ENCODE measurements at places on chromosomes 3 and 15.

DNA sequence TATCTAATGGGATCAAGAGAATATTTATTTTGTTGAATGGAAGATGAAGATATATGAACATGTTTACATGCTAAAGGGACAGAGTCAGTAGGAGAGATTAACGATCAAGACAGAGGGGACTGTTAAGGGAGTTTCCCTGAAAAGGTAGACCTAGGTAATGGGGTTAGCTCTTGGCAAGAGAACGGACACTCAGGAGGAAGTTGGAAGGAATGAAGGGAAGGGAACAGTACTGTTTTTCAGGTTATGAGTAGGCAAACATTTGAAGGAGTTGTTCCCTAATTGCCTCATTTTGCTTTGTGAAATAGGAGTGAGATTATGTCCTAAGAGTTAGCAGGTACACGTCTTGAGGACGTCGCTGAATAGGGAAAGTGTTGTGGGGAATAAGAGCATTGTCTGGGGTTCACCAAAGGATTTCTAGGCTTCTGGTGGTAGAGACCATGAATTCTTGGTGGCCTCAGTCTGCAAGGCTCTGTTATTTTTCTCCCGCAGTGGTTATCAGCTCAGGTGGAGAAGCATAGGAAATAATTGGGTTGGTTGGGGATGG lies 41.3 kb downstream of the PDE8A start:
- no peak for DNase-seq

DNA sequence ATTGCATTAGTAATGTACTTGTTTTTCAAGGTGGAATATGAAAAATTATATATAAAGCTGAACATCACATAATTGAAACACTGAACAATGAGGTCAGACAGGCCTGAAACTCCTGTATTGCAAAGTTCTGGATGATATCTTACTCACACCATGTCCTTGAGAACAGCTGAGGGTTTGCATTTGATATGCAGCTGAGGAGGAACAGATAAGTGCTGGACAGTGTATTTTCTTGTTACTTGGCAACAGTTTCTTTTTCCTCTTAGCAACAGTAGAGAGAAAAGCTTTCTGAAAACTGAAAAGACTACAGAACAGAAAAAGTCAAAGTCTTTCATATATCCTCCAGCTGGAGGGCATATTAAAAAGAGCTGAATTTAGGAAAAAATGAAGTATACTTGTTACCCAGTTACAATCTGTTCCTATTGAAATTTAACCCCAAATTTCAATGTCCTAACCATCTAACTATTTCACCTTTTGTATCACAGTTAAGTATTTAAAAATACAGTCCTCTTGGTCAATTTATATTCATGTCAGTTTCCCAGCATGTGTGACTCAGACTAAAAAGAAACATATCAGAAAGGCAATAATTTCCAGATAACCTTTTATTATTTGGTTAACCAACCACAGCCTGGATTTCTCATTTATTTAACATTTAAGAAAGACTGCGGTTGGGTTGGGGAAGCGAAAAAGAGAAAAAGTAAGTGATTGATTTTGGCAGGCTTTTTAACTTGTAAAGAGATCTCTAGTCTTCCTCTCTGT lies 733.0 kb upstream of the DPPA4 start:
- DNase-seq = no peak

GRCh38 chr3:73592154-73593144 lies 32.3 kb downstream of the PDZRN3 start:
- no peak for DNase-seq

DNA sequence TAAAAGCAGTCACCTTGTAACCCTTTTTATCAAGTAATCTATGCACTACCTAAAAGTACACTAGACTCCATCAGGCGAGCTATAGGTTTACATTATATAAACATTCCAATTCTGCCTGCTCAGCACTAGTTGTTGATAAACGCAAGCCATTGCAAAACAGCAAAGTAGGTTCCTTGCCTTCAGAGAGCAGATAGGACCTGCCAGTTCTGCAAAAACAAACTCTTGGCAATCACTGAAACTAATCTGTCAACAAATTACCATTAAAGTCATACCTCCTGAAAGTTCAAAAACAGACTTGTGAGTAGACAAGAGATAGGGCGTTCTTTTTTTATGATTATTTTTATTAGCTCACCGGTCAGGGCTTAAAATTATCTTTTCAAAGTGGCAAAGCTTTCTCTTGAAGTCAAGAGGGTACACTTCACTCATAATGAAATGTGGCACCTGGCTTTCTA lies 392.5 kb downstream of the FOXP1 start:
- DNase-seq = no peak

GRCh38 chr15:52408823-52409222 lies 113.2 kb upstream of the MYO5C start:
- no peak for DNase-seq

- DNase-seq = no peak
Observed at GRCh38 chr15:57485869-57486268, 105.8 kb upstream of the MYZAP start.

DNA sequence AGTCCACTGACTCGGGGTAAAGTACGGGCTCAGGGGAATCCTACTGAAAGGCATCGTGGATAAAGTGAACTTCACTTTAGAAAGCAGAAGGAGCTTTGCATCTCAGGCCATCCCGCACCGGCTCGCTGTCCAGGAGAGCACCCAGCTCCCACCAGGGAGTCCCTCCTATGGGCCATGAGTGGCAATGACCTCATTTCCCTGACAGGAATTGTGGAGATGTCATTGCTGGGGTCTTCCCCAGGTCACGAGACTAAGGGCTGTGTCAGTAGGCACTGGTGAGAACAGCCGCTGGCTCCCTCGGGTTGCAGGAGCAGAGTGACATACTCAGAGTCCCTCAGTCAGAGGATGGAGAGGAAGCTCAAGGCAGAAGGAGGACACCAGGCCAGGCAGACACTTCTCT lies 97.3 kb downstream of the XXYLT1 start:
- DNase-seq = no peak

DNA sequence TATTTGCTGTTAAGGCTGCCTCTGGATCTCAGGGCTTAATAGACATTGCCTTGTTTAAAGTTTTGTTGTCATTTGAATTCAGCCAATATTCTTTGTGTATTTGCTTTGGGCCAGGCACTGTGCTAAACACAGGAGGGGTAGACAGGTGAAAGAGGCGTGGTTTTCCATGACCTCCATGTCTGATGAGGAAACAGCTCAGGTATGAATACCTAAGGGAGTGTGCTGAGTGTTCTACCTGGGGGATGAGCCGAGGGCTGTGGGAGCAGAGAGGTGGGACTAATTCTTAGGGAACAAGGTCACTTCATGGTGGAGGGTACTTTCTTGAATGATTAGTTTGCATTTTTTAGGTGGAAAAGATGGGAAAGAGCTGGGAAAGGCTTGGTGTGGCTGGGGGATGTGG lies 108.2 kb downstream of the THSD4 start:
- DNase-seq = no peak

- no peak for DNase-seq
Observed at GRCh38 chr3:156030723-156031122, 89.7 kb upstream of the KCNAB1 start.

- no peak for DNase-seq
Observed at GRCh38 chr3:143084856-143085731, 34.5 kb upstream of the CHST2 start.

DNA sequence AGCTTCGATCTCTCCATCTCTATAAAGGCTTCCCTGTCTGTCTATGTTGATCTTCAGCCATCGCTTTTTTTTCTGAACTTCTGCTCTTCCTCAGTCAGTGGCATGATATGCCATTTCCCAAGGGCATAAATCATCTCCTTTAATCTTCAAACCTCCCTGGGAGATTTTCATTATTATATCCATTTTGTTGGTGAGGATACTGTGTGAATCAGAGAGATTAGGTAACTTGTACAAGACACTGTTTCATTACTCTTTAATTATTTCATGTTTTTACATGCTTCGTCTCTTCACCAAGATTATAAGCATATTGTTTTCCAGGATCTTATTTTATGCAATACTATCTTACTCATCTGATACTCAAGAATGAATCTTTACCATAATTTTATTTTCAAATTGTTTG lies 124.8 kb upstream of the ATP11B start:
- no peak for DNase-seq

DNA sequence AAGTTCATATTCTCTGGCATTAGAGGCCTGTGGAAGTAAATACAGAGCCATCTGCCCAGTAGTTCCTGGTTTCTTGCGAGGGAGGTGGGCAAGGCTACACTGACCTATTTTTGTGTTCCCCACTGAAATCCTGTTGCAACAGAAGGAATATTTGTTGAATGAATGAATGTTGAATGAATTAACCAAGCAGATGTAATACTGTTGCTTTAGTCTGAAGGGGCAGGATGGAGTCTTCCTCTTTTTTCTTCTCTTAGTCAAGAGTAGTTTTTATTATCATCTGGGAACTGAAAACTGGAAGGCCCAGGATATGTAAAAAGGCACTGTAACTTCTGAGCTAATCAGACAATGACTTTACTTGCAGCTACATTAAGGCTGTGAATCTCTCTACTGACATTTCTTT lies 17.1 kb downstream of the BLOC1S6 start:
- DNase-seq = no peak

DNA sequence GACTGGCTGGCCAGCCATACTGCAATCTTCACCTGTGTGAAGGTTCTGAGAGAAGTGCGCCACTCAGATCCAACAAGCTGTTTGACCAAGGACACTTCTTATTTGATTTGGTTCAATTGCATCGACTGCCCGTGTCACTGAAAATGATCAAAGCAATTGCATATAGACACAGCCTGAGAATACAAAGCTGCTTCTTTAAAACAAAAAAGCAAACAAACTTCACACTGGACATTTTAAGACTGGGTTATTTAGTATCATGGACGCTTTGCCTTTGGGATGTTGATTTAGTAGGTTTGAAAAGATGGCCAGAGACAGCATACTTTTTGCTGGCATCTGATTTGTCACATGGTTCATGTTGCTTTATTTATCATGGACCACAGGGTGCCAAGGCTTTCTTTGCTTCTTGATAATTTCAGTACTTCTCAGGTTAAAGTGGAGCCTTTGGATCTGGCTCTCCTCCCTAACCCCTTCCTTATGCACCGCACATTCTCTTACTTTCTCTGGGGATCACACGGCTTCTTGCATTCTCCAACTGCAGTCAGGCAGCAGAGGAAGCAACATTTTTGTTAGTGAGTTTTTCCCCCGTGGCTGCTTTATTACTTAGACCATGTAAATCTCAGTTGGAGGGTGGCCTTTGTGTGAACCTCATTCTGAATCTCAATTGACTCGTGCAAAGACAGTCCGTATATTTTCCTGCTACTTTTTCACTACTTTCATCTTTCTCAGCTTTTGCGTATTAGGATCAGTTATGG lies 151.0 kb downstream of the CD47 start:
- no peak for DNase-seq

DNA sequence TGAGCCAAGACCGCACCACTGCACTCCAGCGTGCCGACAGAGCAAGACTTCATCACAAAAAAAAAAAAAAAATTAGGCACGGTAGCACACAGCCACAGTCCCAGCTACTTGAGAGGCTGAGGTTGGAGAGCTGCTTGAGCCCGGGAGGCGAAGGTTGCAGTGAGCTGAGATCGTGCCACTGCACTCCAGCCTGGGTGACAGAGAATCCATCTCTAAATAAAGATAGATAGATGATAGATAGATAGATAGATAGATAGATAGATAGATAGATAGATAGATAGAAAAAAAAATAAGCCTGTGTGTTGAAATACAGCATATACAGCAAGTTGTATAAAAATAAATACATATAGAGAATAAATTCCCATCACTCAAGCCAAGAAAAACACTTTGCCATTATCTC lies 37.3 kb downstream of the PTH1R start:
- DNase-seq = no peak

DNA sequence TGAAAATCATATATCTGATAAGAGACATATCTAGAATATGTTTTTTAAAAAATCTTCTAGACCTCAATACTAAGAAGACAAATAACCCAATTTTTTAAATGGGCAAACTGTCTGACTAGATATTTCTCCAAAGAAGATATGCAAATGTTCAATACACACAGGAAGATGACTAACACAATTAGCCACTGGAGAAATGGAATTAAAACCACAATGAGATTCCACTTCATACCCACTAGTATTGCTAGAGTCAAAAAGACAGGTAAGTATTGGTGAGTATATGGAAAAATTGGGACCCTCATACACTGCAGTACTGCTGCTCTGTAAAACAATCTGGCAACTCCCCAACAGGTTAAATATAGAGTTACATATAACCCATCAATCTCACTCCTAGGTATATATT lies 33.1 kb upstream of the TOPAZ1 start:
- no peak for DNase-seq

GRCh38 chr3:173660645-173661299 lies 263.2 kb downstream of the NLGN1 start:
- DNase-seq = no peak

DNA sequence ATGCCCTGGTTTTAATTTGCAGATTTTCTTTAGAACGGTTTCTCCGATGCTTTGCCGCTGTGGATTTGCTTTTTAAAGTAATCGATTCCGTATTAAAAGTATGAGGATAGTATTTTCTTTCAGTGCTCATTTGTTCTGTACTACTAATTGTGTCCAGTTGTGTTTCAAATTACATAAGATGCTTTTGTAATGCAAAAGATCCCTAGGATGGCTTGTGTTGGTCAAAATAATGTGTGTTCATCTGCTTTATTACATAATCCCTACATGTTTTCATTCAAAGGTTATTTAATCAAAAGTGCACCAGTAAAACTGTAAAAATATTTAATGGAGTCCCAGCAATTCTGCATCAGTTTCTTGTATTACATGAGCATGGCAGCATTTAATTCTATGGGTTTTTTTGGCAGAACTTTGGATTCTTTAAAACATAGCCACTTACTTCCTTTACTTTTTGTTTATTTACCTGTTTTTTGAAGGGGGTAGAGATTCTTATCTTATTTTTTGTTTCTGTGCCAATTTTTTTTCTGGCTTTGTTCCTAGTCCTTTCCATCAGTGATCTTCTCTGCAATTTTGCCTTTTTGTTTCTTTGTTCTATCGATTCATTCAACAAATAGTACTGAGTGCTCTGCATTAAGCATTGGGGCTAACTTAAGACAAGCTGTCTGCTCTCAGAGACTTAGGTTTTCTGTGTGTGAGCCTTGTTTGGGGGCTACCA lies 352.8 kb downstream of the LRTM1 start:
- DNase-seq = no peak

DNA sequence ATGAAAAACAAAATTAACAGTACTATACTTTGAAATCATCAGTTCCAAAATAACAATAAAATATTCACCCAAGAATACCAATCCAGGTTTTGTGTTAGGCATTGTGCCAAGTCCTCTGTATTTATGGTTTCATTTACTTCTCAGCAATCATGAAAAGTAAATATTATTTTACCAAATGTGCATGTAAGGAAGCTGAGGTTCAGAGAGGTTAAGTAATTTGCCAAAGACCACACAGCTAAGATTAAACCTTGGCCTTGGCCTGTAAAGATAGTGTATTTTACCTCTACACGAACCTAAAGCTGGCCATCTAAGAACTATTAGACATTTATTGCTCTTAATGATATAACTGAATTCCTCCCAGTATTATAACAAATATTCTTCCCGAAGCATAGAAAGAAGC lies 124.4 kb upstream of the SLC2A2 start:
- no peak for DNase-seq

DNA sequence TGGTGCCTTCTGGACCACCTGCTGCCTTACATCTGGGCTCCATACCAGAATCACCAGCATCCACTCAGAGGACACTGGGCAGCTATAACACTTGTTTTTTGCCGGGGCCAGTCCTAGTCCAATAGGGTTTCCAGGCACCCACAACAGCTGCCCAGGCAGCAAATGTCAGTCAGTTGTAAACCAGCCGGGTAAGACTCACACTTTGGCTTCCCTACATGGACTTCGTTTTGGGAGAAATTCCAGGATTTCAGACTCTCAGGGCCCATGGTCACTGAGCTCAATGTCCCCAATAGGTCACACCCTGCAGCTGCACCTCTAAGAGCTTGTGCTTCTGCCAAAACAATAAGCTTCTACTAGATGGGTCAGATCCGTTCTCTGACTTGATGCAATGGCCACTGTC lies 83.8 kb downstream of the FAM174B start:
- no peak for DNase-seq

All from activated CD4-positive, alpha-beta T cell treated with anti-CD3 and anti-CD28 coated beads for 4 hours (primary cell).